ENCODE measurements at places on chromosomes 3 and 15.

- no peak for DNase-seq
Observed at GRCh38 chr3:183315739-183316138, 62.7 kb downstream of the B3GNT5 start.

DNA sequence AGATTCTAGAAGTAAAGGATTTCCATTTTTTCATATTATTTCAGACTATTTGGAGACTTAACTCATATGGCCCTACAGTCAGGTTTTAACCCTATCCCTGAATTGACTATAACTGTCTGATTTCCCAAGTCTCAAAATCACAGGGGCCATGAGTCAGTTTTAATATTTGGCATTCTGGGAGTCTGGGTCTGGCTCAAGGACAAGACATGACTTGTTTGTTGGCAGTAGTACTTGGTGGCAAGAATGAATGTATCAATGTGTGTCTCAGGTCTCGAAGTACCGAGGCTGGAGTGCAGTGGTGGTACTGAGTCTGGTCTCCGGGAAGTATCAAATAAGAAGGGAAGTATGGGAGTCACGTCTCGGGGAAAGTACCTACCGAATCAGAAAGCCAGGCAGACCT lies 10.8 kb downstream of the UMPS start:
- no peak for DNase-seq

DNA sequence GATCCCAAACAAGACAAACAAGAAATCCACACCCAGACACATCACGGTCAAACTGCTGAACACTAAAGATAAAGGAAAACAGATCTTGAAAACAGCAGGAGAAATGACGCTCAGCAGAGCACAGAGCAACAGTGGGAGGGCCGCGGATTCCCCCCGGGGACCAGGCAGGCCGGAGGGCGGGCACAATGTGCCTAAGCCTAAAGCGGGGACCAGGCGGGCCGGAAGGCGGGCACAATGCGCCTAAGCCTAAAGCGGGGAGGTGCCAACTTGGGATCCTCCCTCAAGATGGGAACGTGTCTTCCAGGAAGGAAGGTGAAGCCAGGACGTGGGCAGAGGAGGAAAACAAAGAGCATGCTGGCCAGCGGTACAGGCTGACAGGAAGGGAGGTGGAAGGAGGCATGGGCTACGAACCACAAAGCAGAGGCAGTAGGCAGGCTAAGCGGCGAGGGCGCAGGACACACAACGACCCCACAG lies 31.1 kb downstream of the CYFIP1 start:
- no peak for DNase-seq

- no peak for DNase-seq
Observed at GRCh38 chr15:62847900-62848489, 194.6 kb upstream of the TPM1 start.

GRCh38 chr3:100637197-100637631 lies 27.8 kb downstream of the ADGRG7 start:
- DNase-seq: no peak

GRCh38 chr3:190739641-190740185 lies 122.8 kb downstream of the GMNC start:
- DNase-seq: no peak

DNA sequence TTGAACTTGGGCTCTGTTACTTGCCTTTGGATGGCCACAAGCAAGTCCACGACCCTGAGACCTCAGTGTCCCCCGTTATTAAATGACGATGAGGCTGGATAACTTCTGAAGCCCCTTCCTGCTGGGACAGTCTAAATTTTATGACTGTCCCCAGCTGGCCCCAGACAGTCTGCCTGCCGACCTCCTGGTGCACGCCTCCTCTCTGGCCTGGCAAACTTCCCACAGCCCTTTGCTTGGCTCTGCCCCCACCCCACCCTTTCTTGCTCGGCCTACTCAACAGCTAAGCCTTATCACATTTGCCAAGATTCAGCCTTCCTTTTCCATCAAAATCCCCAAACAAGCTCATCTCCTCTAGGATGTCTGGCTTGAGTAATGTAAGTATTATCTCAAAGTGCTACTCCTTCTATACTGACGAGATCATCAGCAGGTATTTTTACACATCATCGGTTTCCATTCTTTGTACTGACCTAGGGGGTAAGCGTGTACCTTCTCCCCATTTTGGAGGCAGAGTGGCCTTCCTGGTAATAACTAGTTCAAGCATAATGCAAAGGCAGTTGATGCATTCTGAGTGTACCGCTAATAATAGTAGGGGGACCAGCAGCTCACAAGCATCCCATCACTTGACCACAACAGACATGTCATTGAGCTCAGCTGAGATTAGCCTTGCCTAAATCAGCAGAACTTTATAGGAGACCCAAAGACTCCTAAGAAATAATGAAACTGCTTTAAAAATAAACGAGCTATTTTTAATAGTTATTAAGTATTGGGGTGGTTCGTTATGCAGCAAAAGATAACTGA lies 120.8 kb upstream of the HACD2 start:
- no peak for DNase-seq

GRCh38 chr15:99518191-99518590 lies 47.6 kb upstream of the MEF2A start:
- no peak for DNase-seq

GRCh38 chr3:50172626-50173220 lies 17.6 kb downstream of the SEMA3F start:
- no peak for DNase-seq

DNA sequence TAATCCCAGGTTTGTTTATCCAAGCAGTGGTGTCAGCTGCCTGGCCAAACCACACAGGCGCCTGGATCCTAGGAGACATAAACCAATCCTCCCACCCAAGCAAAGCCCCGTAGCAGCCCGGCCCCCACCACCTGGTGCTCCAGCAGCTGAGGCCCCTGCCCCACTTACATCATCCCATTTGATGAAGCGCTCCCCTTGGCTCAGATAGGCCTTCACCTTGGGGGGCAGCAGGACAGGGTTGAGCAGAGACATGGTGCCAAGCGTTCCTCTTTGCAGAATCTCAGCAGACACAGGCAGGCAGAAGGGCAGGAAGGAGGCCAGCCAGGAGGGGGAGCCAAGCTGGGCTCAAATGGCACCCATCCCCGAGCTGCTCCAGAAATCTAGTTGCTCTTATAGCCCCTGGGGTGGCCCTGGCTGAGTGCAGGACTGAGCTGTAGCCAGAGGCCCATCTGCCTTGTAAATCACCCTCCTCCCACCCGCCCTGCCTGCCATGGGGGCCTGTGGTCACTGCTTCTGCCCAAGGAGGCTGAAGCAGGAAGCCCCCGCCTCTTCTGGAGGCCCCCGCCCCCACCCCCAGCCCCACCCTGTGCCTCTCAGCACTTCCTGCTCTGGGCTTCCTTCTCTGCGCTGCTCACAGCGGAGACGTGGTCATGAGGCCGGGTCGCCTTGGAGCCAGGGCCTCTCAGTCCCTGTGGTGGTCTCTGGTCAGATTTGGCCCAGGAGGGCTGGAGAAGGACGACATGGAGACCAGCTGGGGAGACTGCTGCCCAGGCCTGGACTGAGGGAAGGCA lies at the start of gene PLCB2:
Gene PLCB2, minus strand, starts transcription at position 515 of the 791 bp plus-strand sequence. Its CDS starts 263 bp downstream, at position 252.
- peak; percentile 59 for DNase-seq

DNA sequence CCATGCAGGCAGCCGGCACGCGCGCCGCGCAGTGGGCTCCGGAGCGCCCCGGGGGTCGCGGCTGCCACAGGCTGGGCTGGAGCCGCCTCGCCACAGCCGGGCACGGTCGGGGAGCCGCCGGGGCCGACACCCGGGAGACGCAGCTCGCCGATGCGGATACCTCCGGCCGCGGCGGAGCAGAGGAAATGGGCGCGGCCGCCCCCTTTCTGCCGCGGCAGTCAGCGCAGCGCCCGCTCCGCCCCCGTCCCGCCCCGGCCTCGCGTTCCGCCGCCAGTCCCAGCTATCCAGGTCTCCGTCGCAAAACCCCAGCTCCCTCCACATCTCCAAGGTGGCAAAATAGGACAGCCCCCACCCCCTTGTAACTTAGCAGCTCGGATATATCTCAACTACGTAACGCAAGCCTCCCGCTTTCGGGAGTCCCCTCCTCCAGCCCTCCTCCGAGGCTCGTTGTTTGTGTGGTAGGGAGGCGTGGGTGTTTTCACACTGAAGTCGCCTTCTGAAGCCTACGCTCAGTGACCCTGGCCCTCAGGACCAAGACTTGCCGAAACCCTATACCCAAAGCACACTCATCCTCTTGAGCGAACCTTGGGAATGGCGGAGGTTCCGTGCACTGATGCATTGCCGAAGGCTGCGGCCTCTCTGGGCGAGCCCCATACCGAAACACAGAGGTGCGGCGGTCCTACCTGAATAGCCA lies at the start of gene SH3BP5:
Gene SH3BP5, minus strand, starts transcription at position 182 of the 694 bp plus-strand sequence. Its CDS starts 178 bp downstream, at position 4.
- peak; percentile 56 for DNase-seq

DNA sequence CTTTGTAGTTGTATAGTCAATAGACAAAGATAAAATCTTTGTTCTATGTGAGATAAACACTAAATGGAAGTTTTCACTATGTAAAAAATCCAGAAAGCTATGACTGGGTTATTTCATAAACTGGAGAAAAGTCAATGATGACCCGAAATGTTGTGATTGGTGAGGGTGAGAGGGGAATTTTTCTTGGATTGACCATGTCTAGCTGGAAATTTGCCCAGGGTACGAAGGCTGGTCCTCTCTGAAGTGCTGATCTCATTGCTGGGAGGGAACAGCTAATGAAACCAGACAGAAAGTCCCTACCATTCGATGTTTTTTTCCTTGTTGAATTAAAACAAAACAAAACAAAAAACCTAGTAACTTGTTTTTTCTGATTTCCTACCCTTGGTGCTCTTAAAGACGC lies 14.3 kb downstream of the TPRG1 start:
- no peak for DNase-seq

DNA sequence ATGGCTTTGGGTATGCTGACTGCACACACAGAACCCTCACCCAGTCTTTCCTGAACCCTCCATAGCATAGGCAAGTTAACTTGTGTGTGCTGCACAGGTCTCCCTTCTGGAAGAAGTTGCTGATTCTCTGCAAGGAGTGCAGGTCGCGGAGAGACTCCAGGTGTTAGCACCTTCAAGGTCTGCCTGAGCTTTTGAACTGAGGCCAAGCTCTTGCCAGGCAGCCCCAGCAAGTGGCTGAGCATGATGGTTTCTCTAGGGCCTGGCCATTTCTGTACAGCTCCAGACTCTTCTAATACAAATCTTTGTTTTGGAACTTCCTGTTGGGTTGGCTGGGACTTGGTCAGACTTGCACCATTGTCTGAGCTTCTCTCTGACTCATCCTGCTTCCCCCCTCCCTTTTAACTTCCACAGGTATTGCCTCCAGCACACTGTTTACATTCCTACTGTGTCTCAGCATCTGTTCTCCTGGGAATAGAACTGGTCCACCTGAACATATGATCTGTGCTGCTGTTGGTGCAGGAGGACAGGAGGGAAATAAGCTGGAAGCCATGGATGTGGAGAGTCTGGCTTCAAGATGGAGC lies 53.3 kb downstream of the KY start:
- no peak for DNase-seq

DNA sequence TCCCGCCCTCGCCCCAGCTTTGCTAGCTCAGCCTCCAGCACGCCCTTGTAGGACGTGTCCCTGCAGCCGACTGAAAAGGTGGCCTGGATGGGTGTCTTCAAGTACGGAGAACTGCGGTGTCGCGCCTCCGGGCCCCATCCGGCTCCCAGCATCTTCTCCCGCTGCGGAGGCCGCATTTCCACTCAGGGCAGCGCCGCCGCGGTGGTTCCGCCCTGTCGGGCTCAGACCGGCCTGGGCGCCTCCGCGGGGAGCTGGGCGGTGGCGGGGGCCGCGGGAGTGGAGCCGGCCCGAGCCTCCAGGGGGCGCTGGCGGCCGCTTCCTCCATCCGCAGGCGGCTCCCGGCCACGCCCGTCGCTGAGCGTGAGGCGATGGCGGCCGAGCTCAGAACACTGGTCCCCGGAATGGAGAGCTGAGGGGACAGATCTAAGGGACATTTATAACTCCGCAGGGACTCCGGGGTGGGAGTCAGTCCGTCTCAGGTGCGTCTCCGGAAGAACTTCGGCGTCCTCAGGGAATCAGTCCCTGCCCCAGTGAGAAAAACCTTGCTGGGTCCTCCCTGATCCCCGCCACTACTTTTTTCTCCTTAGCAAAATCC lies 13.6 kb upstream of the SMCO1 start:
- DNase-seq: peak; percentile 65

DNA sequence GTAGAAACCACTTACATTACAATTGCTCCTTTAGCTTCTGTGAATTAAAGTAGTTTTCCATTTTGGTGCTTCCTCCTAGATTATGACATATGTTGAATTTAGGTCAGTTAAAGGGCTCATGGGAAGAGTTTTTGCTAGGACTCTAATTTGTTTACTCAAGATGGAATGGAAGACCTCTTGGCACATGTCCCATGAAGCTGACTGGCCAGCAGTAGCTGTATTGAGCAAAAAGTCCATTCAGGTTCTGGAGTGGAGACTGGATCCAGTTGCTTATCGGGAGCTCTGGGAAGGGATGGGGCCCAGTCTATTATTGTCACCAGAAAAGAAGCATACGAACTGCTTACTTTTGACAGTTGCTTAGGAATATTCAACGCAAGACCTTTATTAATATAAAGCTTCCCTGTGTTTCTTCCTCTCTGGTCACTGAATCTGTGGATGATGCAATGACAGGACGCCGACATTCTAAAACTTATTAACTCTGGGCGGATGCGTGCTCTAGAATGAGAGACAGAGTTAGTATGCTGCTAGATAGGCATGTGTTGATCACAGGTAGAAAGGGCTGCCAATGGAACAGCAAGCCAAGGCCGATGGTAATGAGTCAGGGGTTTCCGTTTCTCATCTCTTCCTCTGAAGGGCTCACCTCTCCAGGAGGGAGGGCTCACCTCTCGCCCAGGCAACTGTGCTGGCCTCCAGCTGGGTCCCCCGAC lies 155.8 kb downstream of the NR1D2 start:
- no peak for DNase-seq

DNA sequence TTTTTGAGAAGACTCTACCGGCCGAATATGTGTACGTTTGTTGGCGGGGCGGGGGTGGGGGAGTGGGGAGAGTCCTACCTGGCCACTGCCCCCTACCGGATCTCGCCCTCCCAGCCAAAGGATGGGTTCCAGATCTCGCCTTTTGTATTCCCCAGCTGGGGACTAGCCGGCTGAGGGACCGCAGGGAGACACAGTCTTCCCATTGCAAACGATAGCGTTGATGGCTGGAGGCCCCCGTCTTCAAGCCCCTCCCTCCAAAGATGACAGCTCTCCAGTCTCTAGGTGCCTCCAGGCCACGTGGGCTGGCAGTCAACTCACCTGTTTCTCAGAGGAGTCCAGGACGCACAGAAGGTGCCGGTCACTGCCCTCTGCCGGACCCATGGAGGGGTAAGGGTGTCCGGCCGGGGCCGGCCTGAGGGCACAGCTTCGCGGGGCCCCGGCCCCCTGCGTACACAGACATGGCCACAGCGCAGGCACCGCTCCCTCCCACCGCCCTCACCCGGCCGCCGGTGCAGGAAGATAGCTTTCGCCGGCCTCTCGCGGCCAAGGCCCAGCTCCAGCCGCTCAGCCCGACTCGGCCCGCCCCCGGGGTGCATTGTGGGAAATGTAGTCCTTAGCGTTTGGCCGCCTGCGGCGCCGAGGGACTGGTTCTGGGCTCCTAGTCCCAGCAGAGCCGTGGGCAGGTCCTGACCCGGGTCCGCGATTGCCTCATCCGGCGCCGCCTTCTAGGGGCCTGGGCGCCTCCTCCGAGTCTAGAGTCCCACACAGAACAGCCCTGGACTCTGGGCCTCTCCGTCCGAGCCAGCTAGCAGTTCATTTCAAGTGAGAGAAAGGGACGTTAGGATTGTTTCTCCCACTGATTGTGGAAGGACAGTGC lies at the start of gene MON1A:
Gene MON1A, minus strand, starts transcription at position 521 of the 877 bp plus-strand sequence. CDS start 16,465 bp downstream, outside the sequence.
- DNase-seq: peak; percentile 77

- DNase-seq: no peak
Observed at GRCh38 chr15:94306700-94307650, 75.6 kb downstream of the MCTP2 start.
